ENCODE measurements at places on chromosomes 3 and 15.

GRCh38 chr3:132255041-132255745 lies 62.0 kb upstream of the ACP3 start:
- DNase-seq: no peak

DNA sequence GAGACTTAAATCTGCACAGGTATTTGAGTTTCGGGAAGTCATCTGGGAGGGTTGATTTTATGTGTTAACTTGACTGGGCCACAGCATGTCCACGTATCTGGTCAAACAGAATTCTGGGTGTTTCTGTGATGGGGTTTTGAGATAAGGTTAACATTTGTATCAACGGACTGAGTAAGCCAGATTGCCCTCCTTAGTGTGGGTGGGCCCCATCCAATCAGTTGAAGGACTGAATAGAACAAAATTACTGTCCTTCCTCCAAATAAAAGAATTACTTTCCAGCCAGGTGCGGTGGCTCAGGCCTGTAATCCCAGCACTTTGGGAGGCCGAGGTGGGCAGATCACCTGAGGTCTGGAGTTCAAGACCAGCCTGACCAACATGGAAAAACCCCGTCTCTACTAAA lies 399.3 kb downstream of the MAGI1 start:
- no peak for DNase-seq

GRCh38 chr15:99914723-99915122 lies 181.5 kb upstream of the LYSMD4 start:
- no peak for DNase-seq

DNA sequence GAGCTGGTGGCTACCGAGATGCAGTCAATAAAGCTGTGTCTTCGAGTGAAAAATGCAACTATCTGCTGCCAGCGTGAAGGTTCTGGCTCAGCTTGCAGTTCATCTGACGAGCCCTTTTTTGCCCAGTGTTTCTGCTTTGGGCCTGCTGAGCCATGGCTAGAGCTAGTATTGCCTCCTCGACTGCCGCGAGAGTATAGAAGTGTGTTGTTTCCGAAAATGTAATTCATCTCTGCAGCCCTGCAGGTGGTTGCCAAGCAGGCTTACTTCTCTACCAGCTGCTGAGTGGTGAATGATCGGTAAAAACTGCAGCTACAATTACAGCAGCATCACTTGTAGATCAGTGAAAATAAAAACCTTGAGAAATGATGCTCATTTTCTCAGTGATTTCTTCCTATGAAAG lies 114.8 kb downstream of the DLG1 start:
- no peak for DNase-seq

DNA sequence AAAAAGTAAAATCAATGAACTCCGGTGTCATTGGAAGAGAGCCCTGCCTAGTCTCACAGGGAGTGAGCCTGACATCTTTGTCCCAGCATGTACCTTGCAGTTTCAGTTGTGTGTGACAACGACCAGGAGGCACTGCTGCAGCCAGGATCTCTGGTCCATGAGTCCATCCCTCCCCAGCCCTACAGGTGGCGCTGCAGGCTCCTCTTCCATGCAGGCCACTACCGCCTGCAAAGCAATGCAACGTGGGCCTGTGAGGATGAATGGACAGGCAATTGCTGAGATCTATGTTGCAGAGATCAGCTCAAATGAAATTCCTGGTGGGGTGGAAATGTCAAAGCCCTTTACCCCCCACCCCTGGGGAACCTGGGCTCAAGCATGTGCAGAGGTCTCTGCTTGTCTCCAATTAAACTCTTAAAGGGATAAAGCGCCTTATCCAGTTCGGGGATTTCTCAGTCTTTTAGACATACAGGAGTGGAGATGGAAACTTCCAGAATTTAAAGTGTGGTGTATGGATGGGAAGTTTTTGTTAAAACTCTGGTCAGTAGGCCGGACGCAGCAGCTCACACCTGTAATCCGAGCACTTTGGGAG lies 35.8 kb downstream of the TKT start:
- peak; percentile 92 for DNase-seq

DNA sequence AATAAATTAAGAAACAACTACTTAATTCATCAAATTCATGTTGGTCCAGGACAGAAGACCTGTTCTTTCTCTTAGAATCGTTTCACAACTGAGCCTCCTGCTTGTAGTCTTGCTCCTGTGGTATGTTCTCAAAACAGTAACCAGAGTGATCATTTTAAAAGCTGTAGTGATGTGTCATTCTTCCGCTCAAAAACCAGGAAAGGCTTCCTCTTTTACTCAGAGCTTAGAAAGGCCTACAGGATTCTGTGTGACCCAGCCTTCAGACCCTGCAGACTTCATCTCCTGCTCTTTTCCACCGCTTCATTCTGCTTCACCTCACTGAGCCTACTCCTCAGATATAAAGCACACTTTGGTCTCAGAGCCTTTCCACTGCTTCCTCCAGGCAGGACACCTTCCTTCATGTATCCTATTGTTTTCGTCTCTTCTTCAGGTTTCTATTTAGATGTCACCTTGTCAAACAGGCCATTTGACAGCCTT lies 22.7 kb downstream of the ST6GAL1 start:
- DNase-seq: no peak

DNA sequence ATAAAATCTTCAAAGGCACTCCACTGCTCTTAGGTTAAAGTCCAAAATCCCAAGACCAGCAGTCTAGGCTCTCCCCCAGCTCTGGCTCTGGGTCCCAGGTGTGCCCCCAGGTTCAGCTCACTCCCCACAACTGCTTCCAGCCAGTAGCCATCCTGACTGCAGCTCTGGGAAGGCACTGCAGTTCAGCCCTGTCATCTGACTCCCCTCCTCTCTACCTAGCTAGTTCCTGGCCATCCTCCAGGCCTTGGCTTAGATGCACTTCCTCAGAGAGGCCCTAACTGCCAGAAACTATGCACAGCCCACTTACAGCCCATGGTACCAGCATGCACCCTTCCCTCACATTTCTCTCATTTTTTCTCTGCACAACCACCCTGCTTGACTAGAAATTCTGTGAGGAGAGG lies 25.5 kb downstream of the TBC1D2B start:
- no peak for DNase-seq

GRCh38 chr15:76158226-76158625 lies 98.4 kb downstream of the TMEM266 start:
- DNase-seq: no peak

Measured in upper lobe of right lung (tissue), 1 donor.